ENCODE measurements at places on chromosomes 2 and 18.

DNA sequence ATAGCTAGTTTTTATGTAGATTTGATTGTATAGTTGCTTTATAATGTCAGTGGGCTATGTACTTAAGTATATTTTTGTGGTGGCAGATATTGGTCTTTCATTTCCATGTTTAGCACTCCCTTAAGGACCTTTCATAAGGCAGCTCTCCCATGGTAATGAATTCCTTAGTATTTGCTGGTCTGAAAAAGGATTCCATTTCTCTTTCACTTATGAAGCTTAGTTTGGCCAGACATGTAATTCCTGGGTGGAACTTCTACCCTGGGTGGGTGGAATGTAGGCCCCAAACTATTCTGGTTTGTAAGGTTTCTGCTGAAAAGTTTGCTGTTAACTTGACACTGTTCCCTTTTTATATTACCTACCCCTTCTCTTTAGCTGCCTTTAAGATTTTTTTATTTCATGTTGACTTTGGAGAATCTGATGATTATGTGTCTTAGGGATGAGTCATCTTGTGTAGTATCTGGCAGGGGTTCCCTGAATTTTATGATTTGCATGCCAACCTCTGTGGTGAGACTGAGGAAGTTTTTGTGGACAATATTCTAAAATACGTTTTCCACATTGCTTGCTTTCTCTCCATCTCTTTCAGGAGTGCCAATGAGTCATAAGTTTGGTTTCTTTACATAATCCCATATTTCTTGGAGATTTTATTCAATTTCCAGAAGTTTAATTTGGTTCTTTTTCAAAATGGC, 65.4 kb upstream of the VRK2 start:
- peak; percentile 49 for DNase-seq

- DNase-seq = no peak
These were observed 134.8 kb downstream of the GALNT1 start for GRCh38 chr18:35716169-35716831.

GRCh38 chr2:47891369-47892337, 14.6 kb downstream of the FBXO11 start:
- DNase-seq = no peak

DNA sequence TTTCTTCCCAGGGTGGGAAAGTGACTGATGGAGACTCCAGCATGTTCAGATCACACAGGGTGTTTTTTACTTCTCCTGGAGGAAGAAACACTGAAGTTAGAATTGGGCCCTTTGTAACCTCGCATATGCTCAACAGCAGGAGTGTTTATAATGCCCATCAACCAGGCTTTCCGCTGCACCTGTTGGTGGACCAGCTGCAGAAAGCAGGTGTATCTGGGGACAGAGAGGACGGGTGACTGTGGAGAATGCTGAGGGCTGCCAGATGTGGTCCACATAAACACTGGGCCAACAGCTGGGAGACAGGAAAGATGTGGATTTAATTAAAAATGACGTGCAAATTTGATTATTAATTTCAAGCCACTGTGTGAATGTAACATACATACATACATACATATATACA, 335.5 kb upstream of the SPRED2 start:
- no peak for DNase-seq

GRCh38 chr2:215843579-215843978, 169.8 kb downstream of the MREG start:
- DNase-seq = no peak

DNA sequence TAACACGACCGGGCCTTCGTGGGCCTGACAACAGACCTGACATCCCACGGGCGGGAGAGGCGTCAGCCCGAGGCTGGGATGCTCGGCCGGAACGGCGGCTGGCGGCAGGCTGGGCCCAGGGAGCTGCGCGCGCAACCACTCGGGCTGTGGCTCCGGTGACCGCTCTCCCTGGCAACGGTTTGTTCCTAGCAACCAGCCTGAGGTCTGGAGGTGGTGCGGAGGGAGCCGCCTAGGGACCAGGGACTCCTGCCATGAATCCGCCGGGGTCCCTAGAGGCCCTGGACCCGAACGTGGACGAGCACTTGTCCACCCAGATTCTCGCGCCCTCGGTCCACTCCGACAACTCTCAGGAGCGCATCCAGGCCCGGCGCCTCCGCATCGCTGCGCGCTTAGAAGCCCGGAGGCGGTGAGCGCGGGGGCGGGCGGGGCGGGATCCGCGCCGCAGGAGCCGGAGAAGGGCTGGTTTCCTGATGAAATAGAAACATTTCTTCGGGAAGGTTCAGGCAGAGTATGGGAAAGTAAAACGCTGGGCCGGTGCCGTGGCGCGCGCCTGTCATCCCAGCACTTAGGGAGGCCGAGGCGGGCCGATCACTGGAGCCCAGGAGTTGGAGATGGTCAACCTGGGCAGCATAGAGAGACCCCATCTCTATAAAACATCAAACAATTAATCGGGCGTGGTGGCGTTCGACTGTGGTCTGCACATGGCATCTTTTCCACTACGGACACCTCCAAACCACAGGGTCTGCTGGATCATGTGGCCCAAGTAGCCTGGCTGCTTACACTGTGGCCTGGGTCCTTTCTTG, at the start of gene DRC1:
Gene DRC1 (plus strand): TSS at position 182 of the 803 bp plus-strand sequence. CDS start 70 bp downstream, at position 252.
- DNase-seq = peak; percentile 15

DNA sequence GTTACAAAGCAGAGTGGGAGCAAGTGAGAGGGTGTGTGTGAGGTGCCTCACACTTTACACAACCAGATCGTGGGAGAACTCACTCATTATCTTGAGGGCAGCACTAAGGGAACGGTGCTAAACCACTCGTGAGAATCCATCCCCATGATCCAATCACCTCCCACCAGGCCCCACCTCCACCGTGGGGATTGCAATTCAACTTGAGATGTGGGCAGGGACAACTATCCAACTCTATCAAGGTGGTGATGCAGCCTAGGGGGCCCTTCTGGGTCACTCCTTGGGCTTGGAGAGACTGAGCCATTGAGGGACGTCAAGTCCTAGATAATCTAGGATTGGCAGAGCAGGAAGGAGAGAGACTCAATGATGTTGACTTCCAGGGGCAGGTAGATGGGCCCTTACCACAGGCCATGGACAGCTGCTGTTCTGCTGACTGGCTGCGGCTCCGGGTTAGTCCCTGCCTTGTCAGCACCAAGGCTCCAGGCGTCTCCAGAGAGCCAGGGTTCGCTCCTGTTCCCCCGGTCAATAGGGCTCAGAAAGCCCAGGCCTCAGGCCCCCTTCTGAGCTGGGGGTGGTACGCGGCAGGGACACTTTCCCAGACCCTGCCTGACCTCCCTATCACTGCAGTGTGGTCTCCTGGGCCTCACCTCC, 193.2 kb upstream of the HS6ST1 start:
- DNase-seq = no peak

DNA sequence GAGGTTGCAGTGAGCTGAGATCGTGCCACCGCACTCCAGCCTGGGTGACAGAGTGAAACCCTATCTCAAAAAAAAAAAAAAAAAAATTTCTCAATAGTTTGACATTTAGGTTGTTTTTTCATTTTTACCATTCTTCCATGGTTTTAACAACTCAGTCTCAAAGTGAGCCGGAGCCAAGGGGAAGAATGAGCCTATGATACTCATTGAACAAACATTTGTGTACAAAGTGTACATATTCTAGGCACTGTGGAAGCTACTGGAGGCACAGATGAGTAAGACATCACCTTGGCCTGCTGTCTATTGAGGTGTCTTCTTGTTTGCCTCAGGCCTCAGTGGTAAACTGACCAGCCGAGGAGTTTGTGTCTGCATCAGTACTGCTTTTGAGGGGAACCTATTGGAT, 21.9 kb downstream of the CENPO start:
- DNase-seq = no peak
